Lower lobe of right lung (tissue), 2 donors: ENCODE measurements at places on chromosomes 3 and 15. TPM values are rescaled to one million over a fixed set of nuclear protein-coding genes. Genes with fewer than 3 reads are reported as not detected.

- DNase-seq = no peak
Measured at GRCh38 chr3:22922317-22922716, 280.8 kb upstream of the UBE2E2 start.

Gene CNTN3
- total RNA-seq = 1.9 TPM

GRCh38 chr15:39285663-39286062, 295.2 kb upstream of the THBS1 start:
- no peak for DNase-seq

- DNase-seq = no peak
Measured at GRCh38 chr3:39962581-39962980, 153.2 kb downstream of the MYRIP start.

GRCh38 chr3:179265875-179266274, 15.0 kb upstream of the KCNMB3 start:
- DNase-seq = no peak

Gene GREM1
- 3.1 TPM for total RNA-seq
